ENCODE measurements at places on chromosomes 5 and 9. TPM values are rescaled to one million over a fixed set of nuclear protein-coding genes. Genes with fewer than 3 reads are reported as not detected.

DNA sequence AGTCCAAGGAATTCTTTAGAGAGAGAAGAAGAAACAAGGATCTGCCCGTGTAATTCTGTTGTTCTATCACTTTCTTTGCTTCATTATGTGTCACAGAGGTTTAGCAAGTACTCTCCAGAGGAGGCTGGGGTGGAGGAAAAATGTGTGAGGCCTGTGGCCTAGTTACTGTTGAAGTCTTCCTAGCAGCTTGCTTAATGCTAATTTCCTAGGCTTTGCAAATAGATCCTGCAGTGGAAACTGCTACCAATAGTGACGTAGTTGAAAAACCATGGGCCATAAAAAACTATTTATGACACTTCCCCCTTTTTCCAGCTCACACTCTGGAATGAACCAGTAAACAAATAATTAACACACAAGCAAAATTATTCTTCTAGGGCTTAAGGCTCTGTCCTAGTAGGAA, 27.0 kb upstream of the C9orf72 start:
- DNase-seq = no peak

GRCh38 chr5:54360925-54361662, 50.7 kb upstream of the ARL15 start:
- no peak for DNase-seq

- no peak for DNase-seq
These were observed 34.3 kb downstream of the MTMR12 start for GRCh38 chr5:32278406-32278805.

The PCDHB5 gene
- total RNA-seq = not detected

Data from activated B cell treated with CpG ODN at 0.5 μM for 24 hours (primary cell).